ENCODE measurements at places on chromosomes 11 and 22. TPM values are rescaled to one million over a fixed set of nuclear protein-coding genes. Genes with fewer than 3 reads are reported as not detected.
A peak's percentile ranks its signal among the peaks of the same experiment; 100 is the strongest.

- peak overlapping the region; percentile 40 for H3K4me3 ChIP-seq
- H3K4me1 ChIP-seq: peaks cover 28% of the 10 kb centered on the region
- peak overlapping the region; percentile 80 for H3K27ac ChIP-seq
- H3K27me3 ChIP-seq: no peaks in the 10 kb centered on the region
Observed at GRCh38 chr11:61082062-61082870, 20.0 kb upstream of the CD5 start.

GRCh38 chr11:126838779-126839178 is 161.8 kb downstream of the KIRREL3 start:
- no peaks in the 10 kb centered on the region for H3K27me3 ChIP-seq
- H3K36me3 ChIP-seq: no peaks in the 10 kb centered on the region
- H3K4me3 ChIP-seq: no peak overlapping the region
- no peak overlapping the region for H3K27ac ChIP-seq
- no peak for DNase-seq

- H3K27ac ChIP-seq: peak overlapping the region; percentile 96
- peak overlapping the region; percentile 75 for H3K4me3 ChIP-seq
- H3K27me3 ChIP-seq: no peaks in the 10 kb centered on the region
Observed at GRCh38 chr11:65576232-65576866, 496 bp downstream of the EHBP1L1 start.

DNA sequence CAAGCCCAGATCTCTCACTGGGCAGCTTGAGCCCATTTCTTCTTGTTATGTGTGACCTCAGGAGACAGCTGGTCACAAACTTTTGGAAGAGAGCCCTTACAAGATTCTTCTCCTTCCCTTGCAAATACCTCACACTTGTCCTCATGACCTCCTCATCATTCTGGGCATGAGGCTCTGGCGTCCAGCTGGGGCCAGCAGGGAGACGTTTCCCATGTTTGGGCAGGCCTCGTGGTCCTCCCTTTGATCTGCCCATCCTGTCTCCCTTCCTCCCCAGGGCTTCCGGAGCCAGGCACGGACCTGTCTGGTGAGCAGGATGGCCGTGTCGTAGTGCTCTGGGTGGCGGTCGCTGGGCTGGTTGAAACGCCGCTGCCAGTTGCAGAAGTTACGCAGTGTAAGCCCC is 9.7 kb downstream of the ADAMTS8 start:
- H3K27ac ChIP-seq: no peak overlapping the region
- H3K4me3 ChIP-seq: no peak overlapping the region
- H3K36me3 ChIP-seq: no peaks in the 10 kb centered on the region
- no peak for DNase-seq
- H3K4me1 ChIP-seq: no peaks in the 10 kb centered on the region

The CRYBB2 gene
- total RNA-seq: not detected

GRCh38 chr11:89625171-89625570 is 84.9 kb upstream of the TRIM77 start:
- no peaks in the 10 kb centered on the region for H3K27me3 ChIP-seq
- H3K4me1 ChIP-seq: no peaks in the 10 kb centered on the region
- no peak overlapping the region for H3K27ac ChIP-seq

DNA sequence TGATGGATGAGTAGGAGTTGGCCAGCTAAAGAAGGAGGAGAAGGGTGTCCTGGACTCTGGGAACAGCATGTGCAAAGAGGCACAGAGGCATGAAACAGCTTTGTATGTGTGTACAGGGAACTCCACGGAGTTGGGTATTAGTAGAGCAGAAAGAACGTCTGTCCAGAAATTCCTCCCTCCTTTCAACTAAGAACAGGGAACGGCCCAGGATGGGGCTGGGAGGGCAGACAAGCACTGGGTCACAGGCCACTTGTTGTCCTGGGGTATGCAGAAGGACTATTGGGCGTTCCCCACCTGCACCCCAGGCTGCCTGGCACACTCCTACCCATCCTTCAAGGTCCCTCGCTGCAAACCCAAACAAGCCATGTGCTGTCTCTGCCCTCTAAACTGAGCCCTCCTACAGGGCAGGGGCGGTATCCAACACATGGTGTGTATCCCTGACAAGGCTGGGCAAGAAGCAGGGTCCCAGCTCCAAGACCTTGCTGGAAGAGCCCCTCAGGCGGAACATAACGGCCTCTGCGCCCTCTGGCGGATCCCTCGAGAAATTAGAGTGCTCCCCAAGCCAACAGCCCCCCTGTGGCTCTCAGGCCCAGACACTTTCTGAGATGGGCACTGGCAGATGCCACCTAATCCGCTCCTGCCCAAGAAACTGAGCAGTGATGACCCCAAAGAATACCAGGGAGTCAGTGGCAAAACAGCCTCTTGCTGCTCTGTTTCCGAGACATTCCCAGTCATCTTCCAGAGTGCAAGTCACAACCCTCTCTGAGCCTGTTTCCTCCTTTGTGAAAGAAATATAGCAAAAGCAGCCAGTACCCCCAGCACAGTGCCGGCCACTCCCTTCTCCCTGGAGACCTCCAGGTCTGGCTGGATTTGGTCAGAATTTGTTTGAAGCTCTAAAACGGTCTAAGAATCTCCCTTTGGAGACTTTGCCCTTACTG is 1.6 kb upstream of the ELFN2 start:
- peak; percentile 46 for DNase-seq
- no peak overlapping the region for H3K27ac ChIP-seq
- H3K4me1 ChIP-seq: peaks cover 8% of the 10 kb centered on the region
- no peaks in the 10 kb centered on the region for H3K36me3 ChIP-seq
- peaks cover 14% of the 10 kb centered on the region for H3K27me3 ChIP-seq

DNA sequence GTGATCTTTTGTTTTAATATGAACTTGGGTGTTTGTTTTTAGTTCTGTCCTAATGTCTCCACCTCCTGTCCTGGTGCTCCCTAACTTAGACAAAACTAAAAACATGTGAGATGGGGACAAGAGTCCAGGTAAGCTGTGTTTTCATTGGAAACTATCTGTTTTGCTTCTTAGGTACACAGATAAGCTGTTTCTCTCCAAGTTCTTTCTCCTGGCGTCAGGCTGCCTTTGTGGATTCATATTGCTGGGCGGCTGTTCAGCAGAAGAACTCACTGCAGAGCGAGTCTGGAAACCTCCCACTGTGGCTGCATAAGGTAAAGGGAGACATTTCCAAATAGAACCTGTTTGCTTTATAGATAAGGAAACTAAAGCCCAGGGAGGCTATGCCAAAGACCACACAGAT is 24.7 kb downstream of the PANX1 start:
- no peak for DNase-seq
- no peak overlapping the region for H3K27ac ChIP-seq
- H3K4me3 ChIP-seq: no peak overlapping the region
- no peaks in the 10 kb centered on the region for H3K4me1 ChIP-seq
- no peaks in the 10 kb centered on the region for H3K36me3 ChIP-seq
